ENCODE measurements at places on chromosomes 12 and 14. TPM values are rescaled to one million over a fixed set of nuclear protein-coding genes. Genes with fewer than 3 reads are reported as not detected.

DNA sequence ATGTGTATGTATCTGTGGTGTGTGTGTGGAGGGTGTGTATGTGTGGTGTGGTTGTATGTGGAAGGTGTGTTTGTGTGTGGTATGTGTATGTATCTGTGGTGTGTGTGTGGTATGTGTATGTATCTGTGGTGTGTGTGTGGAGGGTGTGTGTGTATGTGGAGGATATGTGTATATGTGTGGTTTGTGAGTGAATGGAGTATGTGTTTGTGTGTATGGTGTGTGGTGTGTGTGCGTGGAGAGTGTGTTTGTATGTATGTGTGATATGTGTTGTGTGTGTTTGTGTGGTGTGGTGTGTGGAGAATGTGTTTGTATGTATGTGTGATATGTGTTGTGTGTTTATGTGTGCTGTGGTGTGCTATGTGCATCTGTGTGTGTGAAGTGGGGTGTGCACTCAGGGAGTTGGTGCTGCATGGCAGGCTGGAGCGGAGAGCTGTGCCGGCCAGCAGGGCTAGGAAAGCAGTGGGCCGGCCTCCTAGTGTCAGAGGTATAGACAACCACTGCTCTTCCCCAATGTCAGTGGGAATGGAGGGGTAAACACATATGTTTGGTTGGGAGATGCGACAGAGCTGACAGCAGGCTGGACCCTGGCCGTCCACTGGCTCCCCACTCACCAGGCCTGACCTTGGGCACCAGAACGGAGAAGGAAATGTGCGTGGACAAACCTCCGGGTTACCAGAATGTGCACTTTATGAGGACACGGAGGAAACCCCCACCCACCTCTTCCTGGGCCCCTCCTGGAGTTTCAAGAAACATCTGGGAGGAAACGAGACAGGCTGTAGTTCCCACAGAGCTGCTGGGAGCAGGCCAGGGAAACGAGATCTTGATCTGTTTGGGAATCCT lies 60.7 kb downstream of the CLMN start:
- DNase-seq = no peak

DNA sequence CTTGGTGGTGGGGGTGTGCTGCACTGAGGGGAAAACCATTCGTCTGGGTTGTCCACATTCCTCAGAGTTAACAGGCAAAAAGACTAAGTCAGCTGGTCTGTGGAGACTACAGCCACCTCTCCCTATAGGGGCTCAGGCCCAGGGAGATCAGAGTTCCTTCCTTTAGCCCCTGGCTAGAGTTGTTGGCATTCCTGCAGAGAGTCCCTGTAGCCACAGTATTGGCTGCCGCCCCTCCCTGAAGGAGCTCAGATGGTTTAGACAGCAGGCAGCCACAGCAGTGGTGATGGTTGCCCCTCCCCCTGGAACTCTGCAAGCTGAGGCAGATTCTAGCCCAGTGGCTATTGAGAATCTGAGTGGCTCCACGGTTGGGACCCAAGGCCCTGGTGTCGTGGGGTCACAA lies 1072.5 kb upstream of the ATXN7L3B start:
- no peak for DNase-seq

GRCh38 chr12:28550757-28551704 lies 360.8 kb downstream of the CCDC91 start:
- DNase-seq = no peak

GRCh38 chr12:50013361-50014147 lies 11.7 kb downstream of the RACGAP1 start:
- no peak for DNase-seq

DNA sequence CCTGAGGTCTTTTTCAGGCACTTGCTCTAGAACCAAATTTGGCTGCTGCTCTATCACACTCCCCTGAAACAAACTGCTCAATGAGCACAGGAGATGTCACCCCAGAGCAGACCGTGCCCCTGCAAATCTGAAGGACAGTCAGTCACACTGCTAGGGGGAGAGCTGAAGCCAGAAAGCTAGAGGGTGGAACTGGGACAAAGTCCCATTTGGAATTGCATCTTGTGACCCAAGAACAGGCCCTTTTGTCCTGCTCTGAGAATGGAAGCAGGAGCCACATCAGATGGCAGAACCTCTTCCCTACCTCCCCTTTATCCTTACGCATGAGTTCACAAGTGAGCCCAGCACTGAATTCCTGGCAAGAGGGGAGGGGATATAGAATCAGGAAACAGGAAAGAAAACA lies 64.7 kb downstream of the MAP3K9 start:
- no peak for DNase-seq

- DNase-seq = no peak
Measured at GRCh38 chr12:84075991-84076390, 836.6 kb downstream of the SLC6A15 start.

TC2N gene
- 45.2 TPM for total RNA-seq

PTPRB gene
- total RNA-seq = not detected

PDE6H gene
- not detected for total RNA-seq
